ENCODE measurements at places on chromosomes 11 and 22.

DNA sequence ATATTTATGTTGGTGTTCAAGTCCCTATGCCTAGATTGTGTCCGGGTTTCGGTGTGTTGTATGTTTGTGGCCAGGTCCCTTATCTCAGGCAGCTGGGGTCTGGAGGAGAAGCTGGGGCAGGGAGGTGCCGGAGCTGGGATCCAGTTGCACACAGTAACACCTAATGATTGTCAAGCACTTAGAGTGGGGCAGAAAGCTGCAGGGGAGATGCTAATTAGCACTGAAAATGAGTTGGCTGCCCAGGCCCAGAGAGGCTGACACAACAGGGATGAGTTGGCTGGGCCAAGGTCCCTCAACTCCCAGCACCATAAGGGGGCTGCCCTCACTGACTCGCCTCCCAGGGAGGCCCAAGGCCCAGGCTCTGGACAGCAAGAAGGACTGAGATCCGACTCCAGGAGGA lies 12.2 kb downstream of the PDE2A start:
- DNase-seq: no peak

DNA sequence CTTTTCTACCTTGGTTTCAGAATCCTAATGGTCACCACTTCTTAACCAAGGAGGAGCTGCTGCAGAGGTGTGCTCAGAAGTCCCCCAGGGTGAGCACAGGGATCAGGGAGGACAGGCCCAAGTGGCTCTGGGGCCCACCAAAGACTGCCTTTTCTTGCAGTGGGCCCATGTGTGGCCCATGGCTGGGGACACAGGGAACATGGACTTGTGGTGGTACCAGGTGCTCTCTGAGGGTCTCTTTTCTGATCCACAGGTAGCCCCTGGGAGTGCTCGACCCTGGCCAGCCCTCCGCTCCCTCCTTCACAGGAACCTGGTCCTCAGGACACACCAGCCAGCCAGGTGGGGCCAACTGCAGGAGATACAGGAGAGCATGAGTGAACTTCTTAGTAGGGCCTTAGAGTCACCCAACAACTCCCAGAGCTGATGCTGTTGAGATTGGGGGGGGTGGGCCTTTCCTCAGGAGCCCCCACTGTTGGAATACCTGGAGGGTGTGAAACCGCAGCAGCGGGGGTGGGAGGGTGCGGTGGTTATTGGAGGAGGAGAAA lies 2.0 kb downstream of the MUS81 start:
- DNase-seq: no peak

DNA sequence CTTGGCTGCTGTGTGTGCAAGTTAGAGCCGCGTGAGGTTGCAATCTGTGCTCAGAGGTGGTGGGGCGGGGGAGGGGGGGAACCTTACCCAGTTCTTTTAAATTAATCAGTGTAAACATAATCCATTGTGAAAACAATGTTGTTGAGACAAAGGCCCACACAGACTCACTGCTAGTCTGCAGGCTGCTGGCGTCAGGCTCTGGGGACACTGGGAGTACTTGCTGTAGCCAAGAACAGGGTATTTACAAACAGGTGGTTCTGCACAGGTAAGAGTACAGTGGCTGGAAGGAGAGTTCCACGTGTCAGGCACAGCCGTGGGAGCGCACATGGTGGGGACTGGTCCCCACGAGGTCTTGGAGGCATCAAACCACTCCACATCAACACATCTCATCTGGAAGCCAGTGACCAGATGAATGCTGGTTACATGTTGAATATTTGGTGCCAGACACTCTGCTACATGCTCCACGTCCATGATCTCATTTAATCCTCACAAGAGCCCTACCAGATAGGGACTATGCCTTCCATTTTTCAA lies 27.4 kb downstream of the SCUBE1 start:
- DNase-seq: no peak

DNA sequence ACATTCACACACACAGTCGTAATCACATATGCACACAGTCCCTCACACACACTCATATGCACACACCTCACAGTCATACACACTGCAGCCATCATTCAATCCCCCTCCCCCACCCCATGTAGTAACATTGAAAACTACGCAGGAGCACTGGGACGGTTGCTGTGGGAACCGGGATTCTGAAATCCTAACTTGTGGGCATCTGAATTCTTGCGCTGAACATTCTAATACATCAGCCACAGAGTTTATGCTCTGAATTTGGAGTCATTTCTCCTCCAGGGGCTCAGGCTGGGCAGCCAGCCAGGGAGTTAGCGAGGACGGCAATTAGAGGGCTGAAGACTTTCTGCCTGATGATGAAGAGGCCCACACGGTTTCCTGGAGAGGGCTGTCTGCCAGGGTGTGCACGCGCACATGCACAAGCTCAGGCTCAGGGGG lies 32.7 kb downstream of the CD6 start:
- no peak for DNase-seq

- no peak for DNase-seq
Observed at GRCh38 chr11:133536198-133536597, 3.9 kb upstream of the OPCML start.

DNA sequence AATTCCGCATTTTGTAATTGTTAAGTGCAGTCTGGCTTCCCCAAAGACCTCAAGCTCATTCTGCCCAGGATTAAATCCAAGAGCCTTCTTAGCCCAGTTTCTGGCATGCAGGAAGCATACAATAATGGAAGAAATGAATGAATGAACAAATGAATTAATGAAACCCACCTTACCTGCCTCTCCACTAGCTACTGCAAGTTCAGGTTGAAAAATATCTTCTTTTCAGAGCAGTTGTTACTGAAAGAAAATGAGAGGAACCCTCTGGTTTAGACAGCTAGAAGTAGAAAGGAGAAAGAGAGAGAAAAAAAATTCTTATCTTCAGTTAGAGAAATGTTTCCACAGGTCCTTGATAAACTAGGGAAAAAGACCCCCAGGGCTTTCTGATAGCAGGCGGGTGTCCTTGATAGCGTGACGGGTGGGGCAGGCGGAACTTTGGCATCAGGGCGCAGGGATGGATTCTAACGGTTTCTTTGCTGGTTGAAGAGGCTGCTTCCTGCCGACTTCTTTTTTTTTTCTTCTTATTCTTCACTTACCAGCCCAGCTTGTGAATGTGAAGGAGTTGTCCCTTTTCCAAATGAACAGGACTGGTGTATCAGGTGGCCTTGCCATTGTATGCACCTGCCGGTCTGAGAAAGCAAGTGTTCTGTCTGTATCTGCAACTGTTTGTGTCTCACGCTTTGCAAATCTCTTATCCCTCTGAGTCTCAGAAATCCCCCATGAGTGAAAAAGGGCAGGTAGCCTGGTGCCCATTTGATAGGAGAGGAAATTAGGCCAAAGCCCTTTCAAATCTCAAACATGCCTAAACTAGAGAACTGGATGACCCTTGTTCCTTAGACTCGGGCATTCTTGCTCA lies 10.0 kb downstream of the LMO2 start:
- DNase-seq: no peak

GRCh38 chr11:94835594-94835927 lies 67.4 kb downstream of the AMOTL1 start:
- no peak for DNase-seq

GRCh38 chr11:95584180-95584579 lies 205.4 kb downstream of the FAM76B start:
- DNase-seq: no peak

DNA sequence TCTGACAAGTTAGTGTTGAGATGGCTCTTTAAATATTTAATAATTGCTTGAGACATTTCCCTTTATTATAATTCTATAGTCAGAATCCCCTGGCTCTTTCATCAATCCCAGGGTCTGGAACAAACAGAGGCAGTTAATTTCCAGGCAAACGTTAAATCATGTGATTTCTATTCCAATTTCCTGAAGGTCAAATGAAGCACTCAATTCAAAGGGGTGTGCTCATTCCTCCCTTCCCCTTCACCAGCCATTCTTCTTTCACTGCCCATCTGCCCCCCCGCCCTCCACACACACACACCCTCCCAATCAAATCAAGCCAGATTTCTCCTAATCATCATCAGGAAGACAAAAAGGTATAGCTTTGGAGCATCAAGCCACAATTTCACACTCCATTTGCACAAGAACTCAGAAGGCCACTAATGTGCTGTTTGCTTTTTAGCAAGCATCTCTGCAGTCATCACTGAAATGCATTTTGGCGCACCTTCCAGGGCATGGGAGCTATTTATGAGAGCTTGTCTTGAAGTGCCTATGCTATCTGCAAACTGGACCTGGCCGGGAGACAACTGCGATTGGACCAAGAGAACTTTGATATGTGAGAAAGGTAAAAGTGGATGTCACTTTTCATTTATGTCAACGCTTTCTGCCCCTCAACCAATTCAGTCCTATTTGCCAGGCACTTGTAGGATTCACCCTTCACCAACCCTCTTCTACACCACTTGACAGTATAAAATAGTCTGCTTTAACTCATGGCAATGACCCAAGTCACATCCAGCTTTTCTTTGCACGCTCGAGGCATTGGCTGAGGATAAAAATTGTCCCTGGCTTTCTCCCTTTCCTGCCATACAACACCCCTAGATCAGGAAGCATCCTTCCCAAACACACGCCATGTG lies 315.1 kb upstream of the API5 start:
- DNase-seq: no peak

DNA sequence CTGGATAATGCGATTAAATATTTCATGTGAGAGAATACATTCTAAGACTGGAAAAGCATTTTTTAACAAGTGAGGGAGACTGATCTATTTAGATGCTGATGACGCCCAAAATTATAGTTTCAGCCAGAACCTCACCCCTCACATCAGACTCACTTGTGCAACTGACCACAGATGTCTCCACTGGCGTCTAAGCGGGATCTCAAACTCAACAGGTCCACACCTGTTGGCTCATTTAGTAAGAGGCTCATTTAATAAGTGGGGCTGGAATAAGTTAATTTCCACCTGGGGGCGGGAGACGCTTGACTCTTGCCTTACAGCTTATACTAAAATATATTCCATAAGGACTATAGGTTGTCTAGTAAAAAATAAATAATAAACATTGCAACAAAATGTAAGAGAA lies 47.5 kb downstream of the MORC2 start:
- DNase-seq: no peak

GRCh38 chr11:95142431-95142830 lies 52.8 kb downstream of the ENDOD1 start:
- DNase-seq: no peak

GRCh38 chr22:30234786-30235470 lies 11.6 kb downstream of the LIF start:
- no peak for DNase-seq

GRCh38 chr11:13168271-13168670 lies 109.3 kb upstream of the BMAL1 start:
- DNase-seq: no peak

DNA sequence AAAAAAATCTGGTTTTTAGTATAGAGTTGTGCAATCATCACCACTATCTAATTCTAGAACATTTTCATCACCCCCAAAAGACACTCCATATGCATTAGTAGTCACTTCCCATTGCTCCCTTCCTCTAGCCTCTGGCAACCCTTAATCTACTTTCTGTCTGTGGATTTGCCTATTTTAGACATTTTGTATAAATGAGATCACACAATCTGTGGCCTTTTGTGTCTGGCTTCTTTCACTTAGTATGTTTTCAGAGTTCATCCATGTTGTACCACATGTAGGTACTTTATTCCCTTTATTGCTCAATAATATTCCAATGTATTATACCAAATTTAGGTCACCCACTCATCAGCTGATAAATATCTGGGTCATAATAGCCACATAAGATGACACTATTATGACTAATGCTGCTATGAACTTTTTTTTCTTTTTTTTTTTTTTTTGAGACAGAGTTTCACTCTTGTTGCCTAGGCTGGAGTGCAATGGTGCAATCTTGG lies 67.5 kb upstream of the SCUBE2 start:
- DNase-seq: no peak

- no peak for DNase-seq
Observed at GRCh38 chr22:50473088-50473487, 1.7 kb downstream of the SBF1 start.

DNA sequence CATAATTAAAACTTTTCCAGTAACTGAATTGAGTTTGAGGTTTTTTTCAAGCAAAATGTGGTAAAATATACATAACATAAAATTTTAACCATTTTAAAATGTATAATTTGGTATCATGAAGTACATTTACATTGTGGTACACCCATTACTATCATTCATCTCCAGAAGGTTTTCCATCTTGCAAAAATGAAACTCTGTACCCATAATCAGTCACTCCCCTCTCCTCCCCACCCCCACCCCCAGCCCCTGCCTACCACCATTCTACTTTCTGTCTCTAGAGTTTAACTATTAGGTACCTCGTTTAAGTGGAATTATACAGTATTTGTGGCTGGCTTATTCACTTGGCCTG lies 63.7 kb downstream of the MICAL2 start:
- DNase-seq: no peak

DNA sequence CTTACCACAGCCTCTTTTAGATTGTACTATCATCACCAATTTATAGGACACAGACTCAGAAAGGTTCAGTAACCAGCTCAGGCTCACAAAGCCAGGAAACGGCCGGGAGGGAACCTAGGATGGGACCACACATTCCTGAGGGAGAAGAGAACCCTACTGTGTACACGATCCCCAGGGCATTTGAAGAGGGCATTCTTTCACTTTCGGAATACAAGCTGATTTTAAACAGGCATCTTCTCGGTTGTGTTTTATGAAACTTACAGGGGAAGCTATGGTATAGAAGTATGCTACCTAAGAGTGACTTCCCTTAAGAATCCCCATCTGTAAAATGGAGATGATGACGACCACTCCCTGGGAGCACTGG lies 19.0 kb downstream of the SMCO4 start:
- DNase-seq: no peak

DNA sequence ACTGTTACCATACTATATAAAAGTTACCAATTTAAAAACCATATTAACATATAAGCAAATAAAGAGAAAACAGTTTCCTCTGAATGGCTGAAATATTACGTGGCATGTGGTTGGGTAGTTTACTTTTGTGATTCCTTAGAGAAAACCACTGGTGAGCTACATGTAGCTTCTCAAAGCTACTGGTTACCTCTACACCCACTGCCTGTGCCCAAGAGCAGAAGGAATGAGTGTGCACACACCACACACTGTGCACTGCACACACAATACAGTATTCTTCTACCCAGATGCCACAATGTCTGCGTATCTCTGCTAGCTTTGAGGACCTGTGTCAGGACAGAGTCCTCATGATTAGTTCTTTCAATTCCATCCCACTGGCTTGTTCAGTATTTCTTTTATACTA lies 25.5 kb upstream of the YPEL1 start:
- no peak for DNase-seq

GRCh38 chr11:43589601-43590250 lies 90.8 kb upstream of the HSD17B12 start:
- no peak for DNase-seq

GRCh38 chr22:19478045-19478900 lies 720 bp downstream of the UFD1 start:
- DNase-seq: no peak

DNA sequence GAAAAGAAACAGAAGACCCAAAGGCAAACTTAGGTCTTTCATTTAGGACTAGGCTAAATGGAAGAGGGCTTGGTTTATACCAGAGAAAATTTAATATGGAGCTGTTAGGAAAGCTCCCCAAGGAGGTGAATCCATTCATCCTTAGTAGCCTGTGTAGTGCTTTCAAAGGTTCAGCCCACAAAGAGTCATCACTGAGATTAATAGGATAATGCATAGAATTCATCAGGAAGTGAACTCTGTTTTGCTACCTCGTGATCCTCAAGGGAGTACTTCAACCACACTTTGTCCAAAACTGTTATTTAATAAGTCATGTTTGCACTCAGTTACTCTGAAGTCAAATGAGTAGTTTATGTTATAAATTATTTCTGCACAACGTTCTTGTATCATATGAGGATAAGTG lies 43.3 kb upstream of the MMP7 start:
- no peak for DNase-seq

Data from pulmonary artery endothelial cell (primary cell).